Gastroesophageal sphincter (tissue), 4 donors: ENCODE measurements at places on chromosomes 16 and 17.

GRCh38 chr17:44655983-44656710 is at the start of gene MEIOC:
Gene MEIOC, plus strand, starts transcription at chr17:44656468. Its CDS starts 146 bp downstream, at chr17:44656614.
- ATAC-seq = no peak

GRCh38 chr17:58991718-58992331 is 114.9 kb downstream of the TRIM37 start:
- no peak for ATAC-seq

DNA sequence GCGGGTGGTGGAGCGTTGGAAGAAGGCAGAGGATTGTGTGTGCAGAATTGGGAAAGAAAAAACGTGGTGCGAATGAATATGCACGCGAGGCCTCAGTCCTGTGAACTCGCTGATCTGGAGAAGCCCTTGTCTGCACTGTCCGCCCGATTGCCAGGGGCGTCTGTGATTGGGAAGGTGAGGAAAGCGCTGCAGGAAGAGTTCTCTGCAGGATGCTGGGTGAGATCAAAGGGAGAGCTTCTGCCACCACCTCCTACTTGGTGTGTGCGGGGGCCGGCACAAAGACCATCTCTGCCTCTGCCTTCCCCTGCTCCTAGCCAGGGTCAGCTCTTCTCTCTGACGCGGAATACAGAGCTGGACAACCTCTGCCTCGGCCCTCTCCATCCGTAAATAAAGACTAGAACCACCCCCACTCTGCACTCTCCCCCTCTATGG is 841 bp upstream of the RAB5C start:
- no peak for ATAC-seq

GRCh38 chr17:30975042-30975820 is 4.4 kb downstream of the RNF135 start:
- no peak for ATAC-seq

GRCh38 chr16:83356266-83356665 is 451.5 kb upstream of the HSBP1 start:
- ATAC-seq = no peak

GRCh38 chr16:13120557-13120956 is 219.2 kb downstream of the SHISA9 start:
- ATAC-seq = no peak
